Stimulated activated CD8-positive, alpha-beta memory T cell treated with anti-CD3 and anti-CD28 coated beads, Interleukin-4, amount 100 ng/mL, for 4 hours (primary cell): ENCODE measurements at places on chromosomes 5 and 9.

DNA sequence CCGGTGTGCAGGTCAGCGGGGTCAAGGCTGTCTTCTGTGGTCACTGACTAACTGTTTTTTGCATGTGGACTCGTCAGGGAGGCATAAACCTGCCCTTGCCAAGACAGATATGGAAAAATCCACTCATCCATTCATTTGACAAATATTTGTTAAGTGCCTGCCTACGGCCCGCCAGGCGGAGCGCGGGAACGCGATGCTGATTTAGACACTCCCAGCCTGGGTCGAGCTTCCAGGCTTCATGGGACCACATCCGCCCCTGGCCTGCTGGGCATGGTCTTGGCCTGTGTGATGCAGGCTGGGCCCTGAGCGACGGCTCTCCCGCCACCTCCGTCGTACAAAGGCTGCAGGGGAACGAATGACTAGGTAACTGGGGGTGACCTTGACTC is 18.1 kb downstream of the MYMK start:
- DNase-seq, result no peak

- no peak for DNase-seq
Measured at GRCh38 chr5:178240341-178240741, 7.7 kb upstream of the PHYKPL start.

GRCh38 chr9:136342181-136343120 is 15.1 kb downstream of the GPSM1 start:
- peak; percentile 41 for DNase-seq

- DNase-seq, result no peak
Measured at GRCh38 chr9:109163194-109163593, 3.9 kb downstream of the FRRS1L start.

GRCh38 chr9:95447660-95448420 is 68.9 kb downstream of the PTCH1 start:
- no peak for DNase-seq

DNA sequence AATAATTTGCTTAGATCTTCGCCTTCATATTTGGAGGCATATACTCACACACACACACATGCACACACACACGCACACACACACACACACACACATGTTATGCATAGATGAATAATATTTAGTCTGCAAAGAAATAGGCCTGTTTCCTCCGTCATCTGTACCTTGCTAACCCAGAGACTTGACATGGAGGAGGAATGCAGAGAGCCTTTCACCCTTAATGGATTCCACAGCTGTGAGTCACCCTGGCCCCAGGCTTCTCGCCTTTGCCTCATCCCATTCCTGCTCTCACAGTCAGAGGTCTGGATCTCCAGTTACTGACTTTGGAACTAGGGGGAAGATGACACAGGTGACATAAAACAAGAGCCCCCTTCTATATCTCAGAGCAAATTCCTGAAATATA is 29.7 kb downstream of the ZNF462 start:
- no peak for DNase-seq

GRCh38 chr9:121372239-121373010 is 2.4 kb upstream of the STOM start:
- no peak for DNase-seq

DNA sequence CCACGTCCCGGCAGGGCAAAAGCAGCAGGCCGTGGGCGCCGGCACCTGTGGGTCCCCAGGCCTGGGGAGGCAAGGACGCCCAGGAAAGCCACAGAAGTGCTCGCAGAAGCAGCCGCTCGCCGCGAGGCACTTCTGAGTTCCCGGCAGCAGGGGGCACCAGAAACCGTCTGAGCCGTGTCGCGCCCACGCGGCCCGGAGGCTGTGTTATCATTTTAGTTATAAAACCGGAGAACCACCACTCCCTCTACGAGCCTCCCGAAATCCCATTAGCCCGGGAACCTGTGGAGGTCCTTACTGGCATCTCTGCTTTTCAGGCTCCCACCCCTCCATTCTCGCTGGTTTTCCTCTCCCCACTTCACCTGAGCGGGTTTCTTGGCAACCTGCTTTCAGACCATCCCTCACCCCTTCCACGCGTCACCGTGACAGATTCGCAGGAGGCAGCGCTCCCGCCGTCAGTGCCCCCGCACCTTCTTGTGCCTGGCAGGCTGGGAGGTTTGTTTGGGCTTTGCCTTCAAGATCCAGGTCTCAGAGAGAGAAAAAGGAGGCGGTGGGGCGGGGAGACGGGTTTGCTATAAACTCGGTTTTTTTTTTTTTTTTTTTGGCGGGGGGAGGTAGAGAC is 2.3 kb downstream of the GDNF start:
- peak; percentile 3 for DNase-seq

- DNase-seq, result no peak
Measured at GRCh38 chr5:75167345-75167744, 69.3 kb downstream of the ANKRD31 start.

- no peak for DNase-seq
Measured at GRCh38 chr5:132905938-132906337, 32.5 kb downstream of the LEAP2 start.

- no peak for DNase-seq
Measured at GRCh38 chr5:94945656-94946055, 327.2 kb downstream of the SLF1 start.

GRCh38 chr9:14768405-14769229 is 46.1 kb upstream of the CER1 start:
- DNase-seq, result no peak

DNA sequence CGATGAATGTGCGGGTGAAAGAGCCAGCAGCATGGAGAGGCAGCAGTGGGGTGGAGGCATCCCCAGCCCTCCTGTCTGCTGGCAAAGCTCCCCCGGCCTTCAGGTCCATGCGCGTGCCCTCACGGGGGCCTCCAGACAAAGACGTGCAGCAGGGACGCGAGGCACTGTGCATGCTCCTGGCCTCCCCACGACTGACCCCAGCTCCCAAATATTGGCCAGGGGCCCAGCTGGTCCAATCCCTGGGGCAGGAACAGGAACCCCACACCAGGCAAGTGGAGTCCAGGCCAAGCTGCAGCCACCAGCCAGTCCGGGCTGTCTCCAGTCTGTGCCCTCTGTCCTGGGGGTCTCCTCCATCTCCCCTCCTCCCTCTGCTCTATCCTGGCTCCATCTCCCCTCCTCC is 33.5 kb upstream of the LRRC14B start:
- no peak for DNase-seq

GRCh38 chr9:129204840-129205239 is 26.8 kb upstream of the IER5L start:
- DNase-seq, result no peak

DNA sequence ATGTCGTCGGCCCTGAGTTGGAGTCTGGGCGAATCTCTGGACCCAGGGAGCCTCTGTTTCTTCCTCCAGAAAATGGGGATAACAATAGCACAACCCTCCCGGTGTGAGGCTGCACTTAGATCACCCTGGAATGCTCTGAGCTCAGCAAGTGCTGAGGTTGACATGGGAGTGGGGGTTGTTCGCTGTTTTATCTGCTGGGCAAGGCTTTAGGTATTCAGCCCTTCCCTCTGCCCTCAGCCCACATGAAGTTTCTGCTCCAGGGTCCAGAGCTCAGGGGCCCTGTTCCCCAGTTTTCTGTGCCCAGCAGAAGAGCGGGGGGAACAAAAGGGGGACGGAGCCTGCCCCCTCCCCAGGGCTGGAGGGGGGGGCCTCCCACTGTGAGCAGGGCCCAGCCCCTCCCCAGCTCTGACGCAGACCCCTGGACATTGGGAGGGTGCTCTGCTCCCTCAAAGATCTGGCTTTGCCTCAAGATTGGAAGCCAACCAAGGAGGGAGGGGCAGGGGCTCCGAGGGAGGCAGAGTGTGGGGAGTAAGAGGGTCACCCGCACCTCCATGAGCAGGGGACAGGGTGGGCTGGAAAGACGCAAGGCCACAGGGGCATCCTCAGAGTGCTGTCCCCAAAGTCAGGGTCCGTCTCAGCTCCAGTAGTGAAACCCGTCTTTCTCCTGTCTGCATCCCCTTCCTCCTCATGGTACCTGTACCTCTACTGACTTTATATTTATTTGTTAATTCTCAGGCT is 215.6 kb downstream of the C9orf50 start:
- no peak for DNase-seq

GRCh38 chr5:150485693-150486401 is 22.1 kb upstream of the NDST1 start:
- no peak for DNase-seq

- DNase-seq, result no peak
Measured at GRCh38 chr5:75044406-75044805, 8.0 kb downstream of the GCNT4 start.

GRCh38 chr9:127652733-127653132 is 40.7 kb downstream of the STXBP1 start:
- DNase-seq, result no peak

DNA sequence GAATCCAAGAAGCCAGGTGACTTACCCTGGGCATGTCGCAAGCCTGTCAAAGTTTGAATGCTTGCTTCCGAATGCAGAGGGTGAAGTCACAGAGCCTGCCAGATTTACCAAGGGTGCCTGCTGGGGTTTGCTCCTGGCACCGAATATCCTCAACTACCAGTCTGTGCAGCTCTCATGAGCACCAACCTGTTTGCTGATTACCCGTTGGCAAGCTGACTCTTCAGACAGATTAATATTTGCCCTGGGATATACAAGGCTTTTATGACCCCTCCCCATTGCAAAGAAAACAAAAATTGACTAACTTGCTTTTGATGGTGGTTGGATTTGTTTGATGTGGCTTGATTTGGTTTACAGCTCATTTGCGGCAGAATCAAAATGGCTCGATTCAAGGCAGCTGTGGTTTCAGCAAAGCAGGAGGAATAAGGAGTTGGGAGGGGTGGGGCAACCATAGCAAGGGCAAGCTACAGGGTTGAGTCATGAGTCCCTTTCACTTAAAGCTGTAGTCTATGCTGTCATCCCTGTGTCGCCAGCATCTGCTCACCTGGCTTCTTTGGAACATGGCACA is 82.3 kb upstream of the AGXT2 start:
- no peak for DNase-seq

- no peak for DNase-seq
Measured at GRCh38 chr5:66595756-66596635, at the start of gene MAST4. Gene MAST4, plus strand, starts transcription at chr5:66596393. Its CDS starts 263 bp downstream, at chr5:66596656.

DNA sequence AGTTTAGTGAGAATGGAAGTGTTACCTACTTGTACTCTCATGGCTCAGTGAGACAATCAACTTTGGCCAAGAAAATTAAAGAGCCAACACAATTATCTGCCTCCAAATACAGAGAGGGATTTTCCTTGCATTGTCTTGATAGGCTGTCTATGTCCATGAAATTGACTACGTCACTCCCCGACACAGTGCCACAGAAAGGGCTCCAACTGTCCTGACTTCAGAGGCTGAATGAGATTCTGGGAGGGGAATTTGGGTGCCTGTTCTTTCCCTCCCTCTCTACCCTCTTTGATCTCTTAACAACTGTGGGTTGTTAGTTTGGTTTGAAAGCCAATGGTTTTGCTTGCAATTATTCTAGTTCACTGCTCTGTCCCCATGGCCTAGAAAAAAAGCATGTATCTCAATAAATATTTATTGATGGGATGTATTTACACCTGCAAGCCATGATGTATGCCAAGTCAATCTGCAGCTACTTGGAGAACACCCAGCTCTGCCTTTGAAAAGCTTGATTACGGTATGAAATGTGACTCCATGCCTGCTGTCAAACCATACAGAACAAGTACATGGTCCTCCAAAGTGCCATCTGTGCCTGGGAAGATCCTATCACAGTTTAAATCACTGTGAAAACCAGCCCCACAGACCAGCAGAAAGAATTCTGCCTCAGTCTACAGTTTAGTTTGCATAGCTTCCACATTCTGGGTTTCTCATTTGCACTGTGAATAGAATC is 37.3 kb downstream of the CAPSL start:
- DNase-seq, result no peak

DNA sequence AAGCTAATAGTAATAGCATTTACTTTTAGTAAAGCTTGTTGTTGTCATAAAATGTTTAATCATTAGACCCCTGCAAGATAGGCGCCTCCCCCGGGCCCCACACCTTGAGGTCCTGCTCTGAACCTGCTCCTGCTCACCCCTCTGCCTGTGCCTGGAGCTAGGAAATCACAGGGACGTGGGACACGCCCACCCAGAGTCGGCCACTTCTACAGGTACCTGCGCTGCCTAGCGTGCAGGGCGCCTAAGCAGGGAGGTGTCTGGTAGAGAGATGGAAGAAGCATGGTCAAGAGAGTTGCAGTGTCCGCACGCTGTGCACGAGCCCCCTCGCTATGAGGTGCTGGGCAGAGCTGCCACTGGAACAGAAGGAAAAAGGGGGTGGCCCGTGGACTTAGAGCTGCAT is 52.6 kb downstream of the HINT1 start:
- DNase-seq, result no peak

DNA sequence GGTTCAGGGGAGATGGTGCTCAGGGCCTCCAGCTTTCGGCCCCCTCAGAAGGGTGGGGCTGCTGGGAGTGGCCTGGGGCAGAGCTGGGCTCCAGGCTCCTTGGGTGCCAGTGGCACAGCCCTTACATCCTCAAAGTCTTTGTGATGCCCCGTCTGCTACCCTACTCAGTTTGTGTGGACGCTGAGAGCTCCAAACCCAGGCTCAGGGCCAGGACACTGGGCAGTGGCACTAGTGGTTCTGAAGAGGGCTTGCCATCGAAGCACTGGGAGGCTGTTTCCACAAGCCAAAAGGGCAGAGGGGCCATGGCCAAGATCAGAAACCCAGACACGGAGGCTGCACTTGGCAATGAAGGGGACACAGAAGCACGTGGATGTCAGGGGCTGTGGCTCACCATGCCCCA is 99.1 kb downstream of the GABBR2 start:
- no peak for DNase-seq

GRCh38 chr5:159547466-159548195 is 217.3 kb upstream of the IL12B start:
- DNase-seq, result no peak

- no peak for DNase-seq
Measured at GRCh38 chr5:65141493-65141892, 340.2 kb downstream of the ADAMTS6 start.

GRCh38 chr5:74382987-74383593 is 257.4 kb downstream of the ENC1 start:
- DNase-seq, result no peak

DNA sequence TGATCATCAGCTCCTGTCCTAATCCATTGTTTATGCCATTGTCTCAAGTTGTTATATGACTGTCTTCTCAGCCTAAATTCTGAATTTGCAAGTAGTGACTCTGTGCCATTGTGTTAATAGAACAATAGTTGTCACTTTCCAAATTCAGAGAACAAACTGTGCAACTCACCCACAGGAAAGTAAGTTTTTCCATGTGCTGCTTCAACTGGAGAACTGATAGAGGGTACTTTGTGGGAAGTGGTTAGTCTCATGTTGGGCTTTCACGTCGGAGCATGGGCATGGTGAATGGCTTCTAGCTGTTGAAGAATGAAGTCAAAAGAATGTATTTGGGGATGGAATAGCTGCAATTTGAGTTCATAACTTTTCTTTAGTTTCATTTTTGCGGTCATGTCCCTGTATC is 146.0 kb downstream of the CD180 start:
- no peak for DNase-seq

DNA sequence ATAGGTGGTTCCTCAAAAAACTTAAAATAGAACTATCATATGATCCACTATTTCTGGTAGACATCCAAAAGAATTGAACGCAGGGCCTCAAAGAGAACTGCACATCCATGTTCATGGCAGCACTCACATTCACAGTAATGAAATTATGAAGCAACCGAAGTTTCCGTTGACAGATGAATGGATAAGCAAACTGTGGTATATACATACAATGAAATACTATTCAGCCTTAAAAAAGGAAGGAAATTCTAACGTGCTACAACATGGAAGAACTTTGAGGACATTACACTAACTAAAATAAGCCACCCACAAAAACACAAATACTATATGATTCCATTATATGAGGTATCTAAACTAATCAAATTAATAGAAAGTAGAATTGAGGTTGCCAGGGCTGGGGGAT is 18.5 kb downstream of the CENPK start:
- DNase-seq, result no peak
